ENCODE measurements at places on chromosomes 5 and 9.
A peak's percentile ranks its signal among the peaks of the same experiment; 100 is the strongest.

GRCh38 chr9:114722937-114723620 is 41.1 kb upstream of the TEX48 start:
- no peaks in the 10 kb centered on the region for H3K27me3 ChIP-seq
- DNase-seq, result no peak
- H3K4me3 ChIP-seq, result no peak overlapping the region
- H3K27ac ChIP-seq, result peak overlapping the region; percentile 34
- peaks cover 16% of the 10 kb centered on the region for H3K4me1 ChIP-seq

DNA sequence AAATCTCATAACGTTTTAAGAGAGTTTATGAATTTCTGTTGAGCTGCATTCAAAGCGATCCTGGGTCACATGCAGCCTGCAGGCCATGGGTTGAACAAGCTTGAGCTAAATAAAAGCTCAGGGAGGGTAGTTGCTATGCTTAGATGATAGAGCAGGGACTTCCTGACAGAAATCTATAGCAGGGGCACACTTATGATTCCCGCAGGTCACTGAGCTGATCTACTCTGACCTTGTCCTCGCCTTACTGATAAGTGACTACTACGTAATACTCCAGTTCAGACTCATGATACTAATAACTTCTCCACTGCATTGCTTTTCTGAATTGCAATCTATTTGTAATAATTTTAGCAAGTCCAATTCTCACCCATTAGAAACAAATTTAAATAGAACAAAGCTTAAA is 90.9 kb downstream of the NFIB start:
- H3K4me1 ChIP-seq, result peaks cover 26% of the 10 kb centered on the region
- DNase-seq, result no peak
- no peak overlapping the region for H3K27ac ChIP-seq
- H3K4me3 ChIP-seq, result no peak overlapping the region

DNA sequence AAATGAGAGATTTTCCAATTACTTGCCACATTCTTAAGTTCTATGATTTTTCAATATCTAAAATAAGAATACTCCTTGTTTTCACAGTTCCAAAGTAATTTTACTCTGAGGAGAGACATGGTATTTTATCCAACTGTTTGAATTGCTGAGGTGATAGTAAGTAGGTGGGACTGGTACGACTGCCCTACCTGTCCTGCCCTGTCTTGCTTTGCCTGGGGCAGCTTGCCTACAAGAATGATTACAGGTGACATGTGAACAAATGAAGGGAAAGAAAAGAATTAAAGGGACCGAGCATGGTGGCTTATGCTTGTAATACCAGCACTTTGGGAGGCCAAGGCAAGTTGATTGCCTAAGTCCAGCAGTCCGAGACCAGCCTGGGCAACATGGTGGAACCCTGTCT is 41.6 kb upstream of the HMGCS1 start:
- H3K4me1 ChIP-seq, result no peaks in the 10 kb centered on the region
- no peaks in the 10 kb centered on the region for H3K36me3 ChIP-seq
- no peaks in the 10 kb centered on the region for H3K27me3 ChIP-seq
- no peak overlapping the region for H3K27ac ChIP-seq
- H3K4me3 ChIP-seq, result no peak overlapping the region
- no peak for DNase-seq

DNA sequence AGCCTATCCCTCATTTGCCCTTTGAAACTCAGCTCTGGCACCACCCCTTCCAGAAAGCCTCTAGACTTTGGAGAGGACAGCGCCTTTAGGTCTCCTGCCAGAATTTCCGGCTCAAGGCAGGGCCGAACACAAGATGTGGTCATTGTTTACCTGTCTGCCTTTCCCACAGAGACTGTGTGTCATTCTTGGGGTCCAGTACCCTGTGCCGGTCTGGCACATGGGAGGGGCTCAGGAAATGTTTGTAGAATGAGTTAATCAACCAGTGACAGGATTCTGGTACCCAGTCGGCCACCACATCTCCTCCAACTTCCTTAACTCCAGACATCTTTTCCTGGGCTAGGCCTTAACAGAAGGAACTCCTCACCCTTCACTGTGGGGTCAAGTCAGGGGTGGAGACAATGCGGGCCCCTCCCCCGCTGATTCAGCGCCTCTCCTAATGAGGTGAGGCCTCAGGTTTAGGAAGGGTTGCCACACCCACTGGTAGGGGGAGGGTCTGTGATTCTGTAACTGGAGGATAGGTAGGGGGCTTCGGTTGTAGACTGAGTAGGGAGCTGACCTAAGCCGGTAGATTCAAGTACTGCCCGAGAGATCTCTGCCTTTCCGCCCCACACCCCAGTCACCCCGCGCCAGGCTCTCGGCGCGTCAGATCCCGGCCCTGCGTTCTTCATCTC is 29.3 kb downstream of the PCDH1 start:
- DNase-seq, result peak; percentile 62
- H3K27me3 ChIP-seq, result no peaks in the 10 kb centered on the region
- peaks cover 20% of the 10 kb centered on the region for H3K4me1 ChIP-seq
- peak overlapping the region; percentile 69 for H3K4me3 ChIP-seq

DNA sequence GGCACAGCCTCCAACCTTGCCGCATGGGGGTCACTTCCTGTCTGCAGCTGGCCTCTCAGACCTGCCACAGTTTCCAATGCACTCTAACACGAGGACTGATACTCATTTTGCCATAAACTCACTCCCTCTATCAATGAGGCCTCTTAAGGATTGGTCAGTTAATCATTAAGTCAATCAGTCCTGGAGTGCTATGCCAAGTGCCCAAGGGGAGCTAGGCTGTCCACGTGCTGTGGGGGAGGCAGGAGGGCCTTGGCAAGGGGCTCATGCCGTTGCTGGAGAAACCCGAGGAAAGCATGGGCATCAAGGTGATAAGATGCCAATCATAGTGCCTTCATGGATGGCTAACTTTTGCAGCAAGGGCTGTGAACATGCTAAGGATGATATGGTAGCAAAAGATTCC is 1.7 kb upstream of the ALDH1B1 start:
- no peaks in the 10 kb centered on the region for H3K27me3 ChIP-seq
- no peak for DNase-seq
- no peak overlapping the region for H3K4me3 ChIP-seq
- peaks cover 4% of the 10 kb centered on the region for H3K36me3 ChIP-seq

- peak overlapping the region; percentile 29 for H3K4me3 ChIP-seq
- no peaks in the 10 kb centered on the region for H3K36me3 ChIP-seq
- H3K27me3 ChIP-seq, result no peaks in the 10 kb centered on the region
- peak; percentile 100 for DNase-seq
- H3K27ac ChIP-seq, result peak overlapping the region; percentile 98
- peaks cover 26% of the 10 kb centered on the region for H3K4me1 ChIP-seq
Observed at GRCh38 chr9:70601000-70601951, 186.8 kb upstream of the KLF9 start.

- H3K27me3 ChIP-seq, result no peaks in the 10 kb centered on the region
- no peak overlapping the region for H3K4me3 ChIP-seq
- no peaks in the 10 kb centered on the region for H3K36me3 ChIP-seq
- H3K4me1 ChIP-seq, result no peaks in the 10 kb centered on the region
- peak; percentile 47 for DNase-seq
Observed at GRCh38 chr5:90866915-90867731, 308.5 kb downstream of the ADGRV1 start.

DNA sequence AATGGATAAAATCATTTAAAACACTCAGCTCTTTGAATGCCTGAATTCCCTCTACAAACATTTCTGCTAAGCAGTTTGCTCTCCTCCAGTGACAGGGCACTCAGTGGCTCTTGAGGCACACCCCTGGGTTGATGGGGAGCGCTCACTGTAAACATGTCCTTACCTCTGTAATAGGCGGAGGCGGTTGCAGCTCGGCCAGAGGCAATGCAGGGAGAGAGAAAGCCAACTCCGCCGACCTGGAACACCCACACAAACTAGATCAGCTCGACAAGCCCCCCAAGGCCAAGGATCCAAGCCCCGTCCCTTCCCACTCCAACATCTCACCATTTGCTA is 329 bp downstream of the CDC23 start:
- peak; percentile 18 for DNase-seq
- H3K27ac ChIP-seq, result peak overlapping the region; percentile 92
- H3K36me3 ChIP-seq, result no peaks in the 10 kb centered on the region
- H3K4me1 ChIP-seq, result no peaks in the 10 kb centered on the region

GRCh38 chr5:58016877-58017276 is 443.0 kb downstream of the PLK2 start:
- H3K4me3 ChIP-seq, result no peak overlapping the region
- H3K27ac ChIP-seq, result no peak overlapping the region
- DNase-seq, result no peak
- no peaks in the 10 kb centered on the region for H3K36me3 ChIP-seq
- no peaks in the 10 kb centered on the region for H3K4me1 ChIP-seq
- H3K27me3 ChIP-seq, result no peaks in the 10 kb centered on the region

GRCh38 chr5:173050791-173051190 is 5.4 kb upstream of the CREBRF start:
- no peak for DNase-seq
- H3K4me1 ChIP-seq, result peaks cover 16% of the 10 kb centered on the region
- no peak overlapping the region for H3K4me3 ChIP-seq
- no peak overlapping the region for H3K27ac ChIP-seq
- H3K36me3 ChIP-seq, result no peaks in the 10 kb centered on the region

DNA sequence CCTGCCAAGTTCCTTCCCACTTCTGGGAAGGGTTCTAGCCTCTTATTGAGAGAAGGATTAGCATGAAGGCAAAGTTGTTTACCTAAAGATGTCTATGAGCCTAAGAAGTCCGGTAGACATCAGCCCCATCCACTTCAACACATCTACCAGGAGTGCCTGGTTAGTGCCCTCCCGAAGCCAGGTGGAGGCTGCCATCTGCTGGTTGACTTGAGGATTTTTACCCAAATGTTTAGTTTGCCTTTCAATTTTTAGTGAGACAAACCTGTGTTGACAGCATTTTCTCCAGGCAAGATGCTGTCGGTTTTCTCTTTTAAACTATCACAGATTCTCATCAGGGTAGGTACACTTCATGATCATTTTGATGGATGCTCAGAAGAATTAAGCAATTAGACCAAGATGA is 83.6 kb upstream of the TNFSF8 start:
- H3K36me3 ChIP-seq, result no peaks in the 10 kb centered on the region
- H3K27ac ChIP-seq, result no peak overlapping the region
- H3K4me3 ChIP-seq, result no peak overlapping the region
- no peaks in the 10 kb centered on the region for H3K27me3 ChIP-seq
- DNase-seq, result peak; percentile 56
- peaks cover 12% of the 10 kb centered on the region for H3K4me1 ChIP-seq

GRCh38 chr9:73157811-73158210 is 6.1 kb downstream of the ANXA1 start:
- no peak for DNase-seq
- H3K27ac ChIP-seq, result no peak overlapping the region
- peaks cover 21% of the 10 kb centered on the region for H3K4me1 ChIP-seq
- peaks cover 65% of the 10 kb centered on the region for H3K36me3 ChIP-seq

DNA sequence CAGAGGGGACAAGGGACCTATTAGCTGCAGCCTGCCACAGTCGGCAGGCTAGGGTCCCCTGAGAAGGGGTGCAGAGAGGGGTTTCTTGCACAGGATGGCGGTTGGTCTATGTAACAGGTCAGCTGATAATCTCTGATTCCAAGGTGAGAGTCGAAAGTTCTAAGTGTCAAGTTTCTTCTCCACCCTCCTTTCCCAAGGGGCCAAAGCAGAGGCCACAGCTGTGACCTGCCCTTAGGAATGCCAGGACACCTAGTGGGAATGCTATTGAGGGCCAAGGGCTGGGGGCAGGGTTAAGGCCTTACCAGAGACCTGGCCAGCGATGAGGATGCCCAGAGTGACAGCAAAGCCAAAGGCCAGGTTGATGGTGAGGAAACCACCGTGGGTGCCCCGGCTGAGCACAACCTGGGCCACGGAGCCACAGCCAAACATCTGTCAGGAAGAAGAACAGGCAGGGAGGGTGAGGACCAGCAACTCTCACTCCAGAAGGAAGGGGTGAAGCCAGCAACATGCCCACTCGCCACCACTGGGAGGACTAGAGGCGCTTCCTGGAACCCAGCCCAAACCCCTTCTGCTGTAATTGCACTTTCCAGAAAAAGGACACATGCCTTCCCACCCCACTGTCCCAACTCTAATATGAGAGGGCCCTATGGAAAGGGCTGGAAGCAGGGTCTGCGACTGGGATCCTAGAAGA is 3.8 kb downstream of the AQP3 start:
- H3K36me3 ChIP-seq, result no peaks in the 10 kb centered on the region
- H3K27me3 ChIP-seq, result peaks cover 3% of the 10 kb centered on the region
- no peak overlapping the region for H3K27ac ChIP-seq
- H3K4me1 ChIP-seq, result peaks cover 15% of the 10 kb centered on the region

DNA sequence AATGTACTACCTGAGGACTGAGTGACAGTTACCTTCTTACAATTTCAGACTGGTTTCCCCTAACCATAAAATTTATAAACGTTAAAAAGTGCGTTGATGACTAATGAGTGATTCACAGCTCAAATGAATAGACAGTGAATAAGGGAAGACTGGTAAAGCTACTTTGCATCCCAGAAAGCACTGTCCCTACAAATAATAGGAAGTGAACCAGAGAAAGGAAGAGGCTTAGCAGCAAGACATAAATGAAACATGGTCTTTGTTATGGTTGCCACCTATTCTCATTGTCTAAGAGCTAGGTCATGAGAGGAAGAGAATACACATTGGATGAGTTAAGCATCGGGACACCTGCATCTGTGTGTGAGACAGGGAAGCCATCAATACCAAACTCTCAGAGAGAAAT is 849.2 kb downstream of the TAF11L14 start:
- no peak overlapping the region for H3K27ac ChIP-seq
- H3K36me3 ChIP-seq, result no peaks in the 10 kb centered on the region
- DNase-seq, result peak; percentile 2
- no peak overlapping the region for H3K4me3 ChIP-seq
- H3K27me3 ChIP-seq, result no peaks in the 10 kb centered on the region
- no peaks in the 10 kb centered on the region for H3K4me1 ChIP-seq

- no peak overlapping the region for H3K4me3 ChIP-seq
- H3K27me3 ChIP-seq, result no peaks in the 10 kb centered on the region
- no peaks in the 10 kb centered on the region for H3K36me3 ChIP-seq
- no peak overlapping the region for H3K27ac ChIP-seq
Observed at GRCh38 chr5:137453483-137454080, 45.5 kb downstream of the SPOCK1 start.

DNA sequence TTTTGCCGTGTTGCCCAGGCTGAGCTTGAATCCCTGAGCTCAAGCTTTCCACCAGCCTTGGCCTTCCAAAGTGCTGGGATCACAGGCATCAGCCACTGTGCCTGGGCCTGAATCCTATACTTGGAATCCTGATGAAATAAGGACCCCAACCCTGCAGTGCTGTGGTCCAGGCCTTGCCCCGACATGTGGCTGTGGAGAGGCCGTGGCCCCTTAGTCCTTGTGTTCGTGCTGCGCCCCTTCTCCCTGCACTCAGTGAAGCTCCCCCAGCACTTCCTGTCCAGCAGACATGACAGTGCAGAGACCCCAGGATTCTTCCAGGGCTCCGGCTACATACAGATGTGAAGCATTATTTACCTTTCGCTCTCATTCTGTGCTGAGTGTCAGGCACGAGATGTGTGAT is 52.9 kb downstream of the EHMT1 start:
- H3K27me3 ChIP-seq, result no peaks in the 10 kb centered on the region
- H3K36me3 ChIP-seq, result no peaks in the 10 kb centered on the region
- no peak for DNase-seq
- no peak overlapping the region for H3K4me3 ChIP-seq
- H3K27ac ChIP-seq, result no peak overlapping the region

DNA sequence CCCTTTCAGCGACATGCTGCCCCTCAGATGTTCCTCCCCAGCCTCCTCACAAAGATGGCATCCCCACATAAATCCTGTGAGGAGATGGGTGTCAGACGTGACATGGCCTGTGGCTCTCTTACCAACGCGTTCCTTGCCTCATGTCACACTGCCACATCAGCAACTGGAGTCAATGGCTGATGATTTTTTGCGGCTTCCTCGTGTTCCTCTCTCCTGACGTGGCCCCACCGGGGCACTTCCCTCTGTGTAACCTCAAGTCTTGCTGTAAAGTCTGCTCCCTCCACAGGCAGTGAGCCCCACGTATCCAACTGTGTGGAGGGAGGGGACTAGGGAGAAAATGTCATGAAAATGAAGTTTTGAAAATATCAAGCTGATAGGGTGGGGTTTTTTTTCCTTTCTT is 53.2 kb upstream of the SHISAL2B start:
- H3K36me3 ChIP-seq, result no peaks in the 10 kb centered on the region
- no peak for DNase-seq
- no peak overlapping the region for H3K4me3 ChIP-seq
- no peaks in the 10 kb centered on the region for H3K27me3 ChIP-seq

All from astrocyte (in vitro differentiated cells and primary cell).